ENCODE measurements at places on chromosomes 12 and 14.

GRCh38 chr14:80638620-80639515 is 302.7 kb downstream of the CEP128 start:
- no peak overlapping the region for H3K4me3 ChIP-seq
- no peak for DNase-seq
- no peak overlapping the region for H3K27ac ChIP-seq

- no peak overlapping the region for H3K27ac ChIP-seq
- no peak for DNase-seq
- H3K4me1 ChIP-seq, result no peaks in the 10 kb centered on the region
- H3K27me3 ChIP-seq, result no peaks in the 10 kb centered on the region
These were observed 18.3 kb downstream of the NOC4L start for GRCh38 chr12:132162508-132163031.

- no peaks in the 10 kb centered on the region for H3K27me3 ChIP-seq
- DNase-seq, result no peak
- no peaks in the 10 kb centered on the region for H3K36me3 ChIP-seq
- no peaks in the 10 kb centered on the region for H3K4me1 ChIP-seq
- H3K4me3 ChIP-seq, result no peak overlapping the region
These were observed 2.7 kb downstream of the TMEM119 start for GRCh38 chr12:108594960-108595710.

DNA sequence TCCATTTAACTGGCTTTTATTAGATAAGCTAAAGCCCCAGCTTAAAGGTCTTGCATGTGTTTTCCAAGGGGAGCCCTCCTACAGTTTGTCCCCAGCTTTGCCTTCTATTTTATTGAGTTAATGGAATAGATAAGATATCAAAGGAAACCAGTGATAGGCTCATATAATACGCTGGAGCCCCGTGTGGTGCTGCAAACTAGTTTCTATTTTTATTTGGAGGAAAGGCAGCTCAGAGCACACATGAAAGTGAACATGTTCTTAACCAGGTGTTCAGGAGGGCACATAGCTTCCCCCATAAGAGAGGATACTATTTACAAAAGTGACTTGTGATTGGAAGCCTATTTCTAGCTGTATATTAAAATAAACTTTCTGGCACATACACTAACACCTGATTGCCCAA is 251.7 kb downstream of the PDZRN4 start:
- no peaks in the 10 kb centered on the region for H3K27me3 ChIP-seq
- H3K4me3 ChIP-seq, result no peak overlapping the region
- no peaks in the 10 kb centered on the region for H3K36me3 ChIP-seq
- H3K4me1 ChIP-seq, result no peaks in the 10 kb centered on the region
- no peak overlapping the region for H3K27ac ChIP-seq

GRCh38 chr12:131759176-131759575 is 48.3 kb downstream of the SFSWAP start:
- H3K27ac ChIP-seq, result no peak overlapping the region
- H3K4me3 ChIP-seq, result no peak overlapping the region
- H3K27me3 ChIP-seq, result no peaks in the 10 kb centered on the region
- no peaks in the 10 kb centered on the region for H3K36me3 ChIP-seq

DNA sequence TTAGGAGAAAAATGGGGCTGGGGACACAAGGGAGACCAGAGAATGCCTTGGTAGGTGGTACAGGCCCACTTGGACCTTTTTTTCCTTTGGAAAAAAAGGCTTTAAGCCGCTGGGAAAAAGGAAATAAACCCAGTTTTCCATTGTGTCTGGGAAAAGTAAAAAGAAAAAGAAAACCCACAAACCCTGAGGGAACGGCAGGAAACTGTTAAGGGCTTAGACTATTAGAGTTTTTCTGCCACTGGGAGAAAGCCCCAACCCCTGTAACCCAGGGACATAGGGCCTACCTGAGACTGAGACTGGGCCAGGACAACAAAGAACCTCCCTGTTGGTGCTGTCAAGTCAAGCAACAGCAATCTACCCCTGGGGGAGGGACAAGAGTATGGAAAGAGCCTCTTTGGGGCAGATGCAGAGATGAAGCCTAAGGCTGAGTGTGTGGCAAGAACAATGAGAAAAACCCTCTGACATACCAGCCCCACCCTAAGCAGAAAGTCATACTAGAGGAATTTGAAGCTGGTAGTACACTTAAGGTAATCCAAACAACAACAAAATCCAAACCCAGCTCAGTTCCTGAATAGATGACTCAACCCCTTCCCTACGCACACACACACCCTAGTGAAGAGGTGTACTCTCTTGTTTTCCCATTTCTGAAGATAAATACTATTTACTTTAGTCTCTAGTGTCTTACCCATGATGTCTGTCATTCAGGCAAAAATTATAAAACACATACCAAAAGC is 22.8 kb downstream of the ATF1 start:
- no peak overlapping the region for H3K4me3 ChIP-seq
- DNase-seq, result no peak
- peaks cover 18% of the 10 kb centered on the region for H3K36me3 ChIP-seq
- no peaks in the 10 kb centered on the region for H3K4me1 ChIP-seq

DNA sequence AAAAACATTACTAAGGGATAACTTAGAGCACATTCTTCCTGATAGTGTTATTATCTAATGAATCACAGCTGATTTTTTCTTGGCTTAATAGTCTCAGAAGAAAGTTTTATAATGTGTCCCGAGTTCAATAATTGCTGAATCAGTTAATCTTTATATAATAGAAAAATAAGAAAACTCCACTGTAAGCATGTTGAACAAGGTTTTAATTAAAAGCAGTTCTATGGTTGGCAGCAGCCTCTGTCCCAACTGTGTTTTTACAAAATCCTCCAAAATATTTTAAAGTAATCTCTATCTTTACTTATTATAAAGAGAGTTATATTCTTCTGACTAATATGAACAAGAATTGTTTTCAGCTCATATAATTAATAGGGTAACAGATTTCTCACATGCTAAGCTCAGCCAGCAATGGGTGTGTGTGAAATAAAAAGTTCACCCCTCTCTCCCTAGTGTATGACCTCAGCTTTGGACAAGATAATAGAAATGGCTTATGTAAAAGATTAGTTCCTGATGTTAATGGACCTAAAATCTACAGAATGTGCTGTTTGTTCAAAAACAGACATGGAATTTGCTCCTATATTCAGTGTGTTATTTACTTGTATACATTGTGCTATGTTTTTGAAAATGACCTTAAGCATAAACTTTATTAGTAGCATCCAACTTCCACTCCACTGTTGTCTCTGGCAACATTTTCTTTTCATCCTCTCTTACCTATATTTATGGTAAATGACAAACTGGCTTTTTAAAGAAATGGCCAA is 67.1 kb upstream of the DCN start:
- no peak for DNase-seq
- no peaks in the 10 kb centered on the region for H3K4me1 ChIP-seq
- no peaks in the 10 kb centered on the region for H3K27me3 ChIP-seq
- no peak overlapping the region for H3K27ac ChIP-seq
- no peaks in the 10 kb centered on the region for H3K36me3 ChIP-seq

- no peaks in the 10 kb centered on the region for H3K36me3 ChIP-seq
- H3K4me3 ChIP-seq, result no peak overlapping the region
- no peak for DNase-seq
- no peak overlapping the region for H3K27ac ChIP-seq
These were observed 57.5 kb downstream of the EML1 start for GRCh38 chr14:99850709-99851108.
